CD4-positive, alpha-beta T cell treated with Interferon alpha-2 for 1 hour (primary cell): ENCODE measurements at places on chromosomes 5 and 9.
A peak's percentile ranks its signal among the peaks of the same experiment; 100 is the strongest.

DNA sequence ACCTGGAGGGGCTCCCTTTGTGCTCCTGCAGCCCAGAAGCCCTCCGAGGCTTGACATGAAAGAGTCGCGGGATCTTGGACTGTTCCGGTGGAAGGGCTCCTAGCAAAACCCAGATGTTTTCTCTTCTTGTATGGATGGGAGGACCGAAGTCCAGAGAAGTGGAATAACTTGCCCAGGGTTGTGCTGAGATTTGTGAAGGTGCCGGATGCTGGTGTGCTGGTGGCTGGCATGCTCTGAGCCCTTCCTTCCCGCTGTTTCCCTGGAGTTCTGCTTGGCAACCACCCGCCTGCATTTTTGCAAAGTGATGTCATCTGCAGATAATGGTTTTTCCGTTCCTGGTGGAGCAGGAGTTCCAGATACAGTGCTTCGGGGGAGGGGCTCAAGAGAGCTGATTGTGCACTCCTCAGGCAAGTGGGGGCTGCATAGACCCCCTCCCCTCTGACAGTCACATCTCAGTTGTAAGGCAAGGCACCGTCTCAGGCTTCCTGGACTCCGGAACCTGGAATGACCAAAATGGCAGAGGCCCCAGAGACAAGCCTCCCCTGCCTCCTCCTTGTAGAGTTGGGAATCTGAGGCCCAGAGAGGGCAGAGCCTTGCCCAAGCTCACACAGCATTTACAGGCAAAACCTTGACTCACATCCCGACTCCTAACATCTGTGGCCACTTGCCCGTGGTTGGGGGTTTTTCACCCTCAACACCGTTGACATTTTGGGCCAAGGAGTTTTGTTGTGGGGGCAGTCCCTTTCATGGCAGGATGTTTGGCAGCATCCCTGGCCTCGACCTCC, 157.0 kb downstream of the RGS3 start:
- no peak for DNase-seq

GRCh38 chr5:59245198-59245597, 648.3 kb downstream of the PDE4D start:
- no peak for DNase-seq

DNA sequence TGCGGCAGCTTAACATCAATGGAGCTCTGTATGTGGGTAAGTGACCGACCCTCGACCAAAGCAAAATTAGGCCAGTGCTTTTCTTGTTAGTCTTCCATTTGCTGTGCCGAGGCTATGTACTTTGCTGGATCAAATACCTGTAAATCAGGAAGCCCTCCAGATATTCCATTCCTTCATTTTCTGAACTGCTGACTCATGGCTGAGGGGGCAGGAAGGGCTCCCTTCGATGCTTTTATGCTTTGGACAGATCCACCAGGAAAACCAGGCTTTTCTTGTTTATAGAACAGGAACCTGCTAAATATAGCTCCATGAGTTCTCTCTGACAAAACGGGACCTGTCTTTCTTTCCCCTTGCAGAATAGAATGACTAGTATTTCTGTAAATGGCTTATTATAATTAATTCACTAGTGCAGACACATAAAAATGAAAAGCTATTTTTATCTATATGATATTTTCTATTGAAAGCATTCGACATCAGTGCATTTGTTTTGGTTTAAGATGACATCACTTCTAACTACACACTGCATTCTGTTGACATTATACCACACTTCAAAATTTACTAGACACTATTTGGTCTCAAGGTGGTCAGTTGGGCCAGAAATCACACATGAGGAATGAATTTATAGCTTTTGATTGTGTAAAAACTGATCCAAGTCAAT, 93.3 kb downstream of the LIFR start:
- no peak for DNase-seq

GRCh38 chr5:76367623-76368371, 35.3 kb upstream of the IQGAP2 start:
- peak; percentile 4 for DNase-seq

DNA sequence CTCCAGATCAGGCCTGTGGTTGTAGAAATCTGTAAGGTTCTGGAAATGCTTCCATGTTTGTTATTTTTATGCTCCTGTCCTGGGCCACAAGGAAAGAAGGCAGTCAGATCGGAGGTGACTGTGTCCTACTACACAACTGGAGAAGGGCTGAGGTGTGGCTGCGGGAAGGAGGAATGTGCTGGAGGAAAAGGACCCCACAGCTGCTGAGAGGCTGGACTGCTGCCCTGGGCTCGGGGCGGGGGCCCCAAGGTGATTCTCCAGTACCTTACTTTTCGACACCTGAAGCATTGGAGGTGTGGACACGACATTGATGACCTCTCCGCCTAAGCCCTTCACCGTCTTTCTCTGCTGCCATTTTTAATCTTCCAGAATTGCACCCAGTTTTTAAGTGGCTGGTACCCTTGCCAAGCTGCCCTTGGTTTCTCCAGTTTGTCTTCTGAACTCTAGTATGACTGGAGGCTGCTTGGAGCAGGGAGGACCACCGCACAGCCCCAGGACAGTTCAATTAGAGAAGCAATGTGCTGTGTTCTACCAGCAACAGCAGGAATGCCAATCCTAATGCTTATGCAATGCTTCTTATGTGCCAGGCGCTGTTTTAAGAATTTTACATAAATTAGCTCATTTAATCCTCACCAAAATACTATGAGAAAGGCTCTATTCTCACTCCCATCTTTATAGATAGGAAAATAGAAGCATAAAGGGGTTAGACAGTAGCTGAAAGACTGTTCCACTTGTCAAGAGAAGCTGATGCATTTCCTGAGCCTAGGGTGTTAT, 13.5 kb upstream of the ANKRD33B start:
- DNase-seq, result no peak

DNA sequence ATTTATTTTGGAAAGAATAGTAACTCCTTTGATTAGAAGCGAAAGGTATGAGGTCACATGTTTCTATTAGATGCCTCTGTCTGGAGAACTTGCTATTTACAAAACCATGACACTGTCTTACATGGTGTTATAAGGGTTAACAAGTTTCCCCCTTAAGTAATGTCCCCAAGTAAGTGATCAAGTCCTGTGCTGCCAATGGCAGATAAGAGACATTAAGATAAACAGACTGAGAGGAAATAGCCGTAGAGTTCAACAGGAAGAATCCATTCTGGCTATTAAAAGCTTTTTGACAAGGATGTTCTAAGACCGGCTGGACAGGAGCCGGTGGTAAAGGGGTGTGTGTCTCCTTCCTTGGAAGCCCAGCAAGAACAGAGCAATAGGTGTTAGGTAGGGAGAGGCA, 257.5 kb downstream of the GADD45G start:
- no peak for DNase-seq

DNA sequence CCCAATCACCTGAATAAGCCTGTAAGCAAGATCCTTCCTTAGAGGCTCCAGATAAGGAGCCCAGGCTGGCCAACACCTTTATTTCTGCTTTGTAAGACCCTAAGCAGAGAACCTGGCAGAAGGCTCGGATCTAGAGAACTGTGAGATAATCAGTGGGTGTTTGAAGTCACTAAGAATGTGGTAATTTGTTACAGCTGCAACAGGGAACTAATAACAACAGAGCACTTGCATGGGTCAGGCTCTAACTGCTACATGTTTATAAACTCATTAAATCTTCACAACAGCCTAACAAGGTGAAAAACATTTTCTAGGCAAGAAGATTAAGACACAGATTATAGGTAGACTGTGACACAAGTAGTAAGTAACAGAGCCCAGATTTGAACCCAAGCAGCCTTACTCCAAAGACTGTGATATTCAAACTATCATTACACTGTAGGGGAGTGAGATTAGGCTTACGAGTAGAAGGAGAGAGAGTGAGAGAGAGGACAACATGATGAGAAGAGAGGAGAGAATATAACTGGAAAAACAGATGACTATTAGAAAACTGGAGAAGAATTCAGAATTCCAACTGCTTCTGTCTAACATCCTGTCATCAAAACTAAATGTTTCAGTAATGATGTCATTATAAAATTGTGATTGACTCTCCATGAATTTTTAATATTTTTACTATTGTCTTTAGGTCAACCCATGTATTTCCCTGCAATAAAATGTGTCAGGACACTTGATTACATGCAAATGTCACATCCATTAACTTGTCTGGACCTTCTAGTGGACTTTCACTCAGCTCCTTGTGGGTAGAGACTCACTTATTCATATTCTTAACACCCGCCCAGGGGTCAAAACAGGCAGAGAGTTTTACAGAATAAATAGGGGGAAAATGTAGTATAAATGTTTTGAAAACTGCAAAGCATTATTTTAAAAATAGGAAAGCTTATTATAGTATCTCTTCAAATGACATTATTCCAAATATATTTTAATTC, 290.9 kb upstream of the RGMB start:
- no peak for DNase-seq

- DNase-seq, result no peak
These were observed 679.5 kb upstream of the COX7C start for GRCh38 chr5:85938201-85938600.

GRCh38 chr5:15065091-15065490, 193.5 kb upstream of the ANKH start:
- no peak for DNase-seq

DNA sequence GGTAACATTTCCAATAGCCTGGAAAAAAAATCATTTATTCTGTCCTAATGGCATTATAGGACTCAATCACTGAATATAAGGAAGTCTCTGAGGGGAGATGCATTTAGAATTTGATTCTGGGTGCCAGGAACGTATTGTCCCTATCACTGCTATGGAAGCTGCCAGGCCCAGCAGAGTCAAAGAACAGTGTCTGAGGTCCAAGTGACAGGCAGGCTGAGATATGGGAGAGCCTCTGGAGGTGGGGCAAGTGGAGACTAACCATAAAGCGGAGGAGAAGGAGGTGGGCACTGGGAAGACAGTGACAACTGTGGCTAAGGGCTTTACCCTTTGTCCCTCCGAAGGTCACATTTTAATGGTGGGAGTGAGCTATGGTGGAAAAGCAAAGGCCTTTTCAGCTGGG, 505.5 kb downstream of the CTNND2 start:
- DNase-seq, result no peak

GRCh38 chr5:103487822-103488493, 74.6 kb downstream of the NUDT12 start:
- no peak for DNase-seq

DNA sequence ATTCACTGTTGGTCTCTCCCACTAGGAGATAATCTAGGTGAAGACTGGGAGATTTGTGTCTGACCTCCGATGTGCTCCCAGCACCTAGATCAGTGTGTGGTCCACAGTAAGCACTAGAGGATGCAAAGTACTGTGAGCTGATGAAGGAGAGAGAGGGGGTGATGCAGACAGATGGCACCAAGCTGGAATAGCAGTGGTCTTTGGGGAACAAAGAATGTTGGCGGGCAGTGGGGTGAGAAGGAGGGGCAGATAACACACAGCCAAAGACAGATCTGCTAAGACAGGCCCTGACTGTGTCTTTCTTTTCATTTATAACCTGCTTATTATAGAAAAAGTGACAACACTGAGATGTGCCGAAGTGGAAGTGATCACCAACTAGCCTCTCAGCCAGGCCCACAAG, 37.5 kb downstream of the ERGIC1 start:
- DNase-seq, result no peak

DNA sequence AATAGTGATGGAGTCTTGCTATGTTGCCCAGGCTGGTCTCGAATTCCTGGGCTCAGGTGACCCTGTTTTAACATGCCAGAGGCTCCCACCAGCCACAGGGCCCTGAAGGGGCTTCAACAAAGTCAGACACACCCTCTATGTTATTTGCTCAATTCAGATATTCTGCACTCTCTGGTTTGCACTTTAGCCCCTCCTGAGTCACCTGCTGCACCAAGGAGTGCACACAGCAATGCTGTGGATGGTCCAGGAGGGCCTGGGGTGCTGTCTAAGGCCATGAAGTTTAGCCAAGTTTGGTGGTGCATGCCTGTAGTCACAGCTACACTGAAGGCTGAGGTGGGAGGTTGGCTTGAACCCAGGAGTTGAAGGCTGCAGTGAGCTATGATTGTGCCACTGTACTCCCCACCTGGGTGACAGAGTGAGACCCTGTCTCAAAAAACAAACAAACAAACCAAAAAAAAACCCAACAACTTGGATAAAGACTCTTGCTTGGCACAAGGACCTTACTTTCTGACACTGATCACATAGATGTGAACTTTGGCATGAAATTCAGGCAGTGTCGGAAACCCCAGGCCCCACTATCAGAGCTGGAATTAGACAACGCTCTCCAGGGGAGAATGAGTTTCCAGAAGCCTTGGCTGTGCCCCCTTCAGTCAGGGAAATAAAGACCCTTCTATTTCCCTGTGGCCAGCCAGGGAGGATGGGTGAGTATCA, 39.7 kb upstream of the CDKN2AIPNL start:
- no peak for DNase-seq
